ENCODE measurements at places on chromosomes 2 and 18.

DNA sequence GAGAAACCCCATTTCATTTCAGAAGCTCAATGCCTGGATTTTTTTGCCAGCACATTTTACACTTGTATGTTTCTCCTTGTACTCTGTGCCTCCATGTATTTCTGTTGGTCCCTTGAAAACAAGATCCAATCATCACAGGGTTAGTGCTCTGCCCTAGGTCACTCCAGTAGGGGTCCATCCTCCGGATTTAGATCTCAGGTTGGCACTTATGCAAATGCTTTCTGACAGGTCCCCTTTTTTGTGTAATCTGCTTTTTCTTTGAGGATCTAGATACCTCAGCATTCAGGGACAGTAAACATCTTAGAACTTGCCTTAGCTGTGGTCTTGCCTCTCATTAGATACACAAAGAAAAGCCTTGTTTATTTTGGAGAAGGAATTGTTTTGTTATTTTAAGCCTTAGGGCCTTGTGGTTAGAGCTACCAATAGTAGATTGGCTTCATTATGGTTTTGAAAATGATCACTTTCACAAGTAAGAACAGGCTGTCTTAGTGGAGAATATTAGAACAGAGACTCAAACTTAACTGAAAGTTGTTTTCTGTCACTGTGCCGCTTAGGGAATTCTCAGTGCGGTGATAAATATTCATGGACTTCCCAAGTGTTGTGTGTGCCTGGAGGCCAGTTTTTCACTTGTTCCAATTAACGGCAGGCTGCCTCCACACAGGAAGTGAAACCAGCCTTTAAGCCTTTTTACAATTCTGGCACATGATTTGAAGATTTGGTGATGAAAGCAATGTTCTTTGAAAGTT lies 7.8 kb downstream of the MERTK start:
- DNase-seq = no peak

DNA sequence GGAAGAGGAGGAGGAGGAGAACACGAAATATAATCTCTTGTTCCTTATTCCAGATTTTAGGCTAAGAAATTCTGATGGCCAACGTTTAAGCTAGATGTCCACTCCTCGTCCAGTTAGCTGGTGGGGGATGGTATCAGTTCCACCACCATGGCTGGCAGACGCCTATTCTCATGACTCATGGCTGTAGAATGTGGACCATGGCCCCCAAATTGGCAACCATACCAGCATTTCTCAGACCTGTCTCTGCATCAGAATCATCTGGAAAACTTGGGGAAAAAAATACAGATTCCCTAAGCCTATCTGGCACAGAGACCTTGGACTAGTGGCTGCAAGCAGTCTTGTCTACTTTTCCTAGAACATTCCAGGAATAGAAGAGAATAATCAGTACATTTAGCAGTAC lies 267.7 kb upstream of the SIX2 start:
- DNase-seq = no peak

DNA sequence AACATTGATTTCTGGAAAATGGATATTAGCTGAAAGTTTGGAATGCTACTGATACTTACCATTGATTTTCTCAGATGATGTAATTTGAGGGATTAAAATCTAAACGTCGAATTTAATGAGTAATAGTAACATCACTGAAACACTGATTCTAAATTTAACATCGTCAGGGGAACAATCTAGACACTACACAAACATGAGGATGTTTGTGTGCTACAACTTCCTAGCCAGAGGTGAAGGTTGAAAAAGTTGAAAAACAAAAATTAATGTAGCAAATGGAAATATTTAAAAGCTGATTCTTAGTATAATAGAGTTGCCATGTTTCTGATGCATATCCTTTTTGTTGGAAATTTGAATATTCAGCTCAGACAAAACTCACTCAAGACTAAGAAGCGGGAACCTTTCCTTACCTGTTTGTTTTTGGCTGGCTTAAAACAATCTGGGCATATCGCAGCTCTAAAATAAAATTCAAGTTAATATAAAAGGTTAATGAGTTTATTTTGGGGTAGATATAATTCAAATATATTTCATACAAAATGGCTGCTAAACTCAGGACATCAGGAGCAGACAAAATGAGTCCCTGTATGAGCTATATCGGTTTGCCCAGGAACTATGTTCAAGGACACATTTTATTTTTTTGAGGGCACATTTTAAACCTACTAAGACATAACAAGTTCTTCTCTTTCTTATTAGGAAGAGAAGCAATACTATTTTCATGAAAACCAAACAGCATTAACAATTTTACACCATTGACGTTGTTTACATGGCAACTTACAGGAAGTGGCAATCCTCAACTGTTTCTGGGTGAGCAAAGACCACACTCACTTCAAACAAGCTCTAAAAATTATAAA lies 52.6 kb upstream of the PEX13 start:
- no peak for DNase-seq

DNA sequence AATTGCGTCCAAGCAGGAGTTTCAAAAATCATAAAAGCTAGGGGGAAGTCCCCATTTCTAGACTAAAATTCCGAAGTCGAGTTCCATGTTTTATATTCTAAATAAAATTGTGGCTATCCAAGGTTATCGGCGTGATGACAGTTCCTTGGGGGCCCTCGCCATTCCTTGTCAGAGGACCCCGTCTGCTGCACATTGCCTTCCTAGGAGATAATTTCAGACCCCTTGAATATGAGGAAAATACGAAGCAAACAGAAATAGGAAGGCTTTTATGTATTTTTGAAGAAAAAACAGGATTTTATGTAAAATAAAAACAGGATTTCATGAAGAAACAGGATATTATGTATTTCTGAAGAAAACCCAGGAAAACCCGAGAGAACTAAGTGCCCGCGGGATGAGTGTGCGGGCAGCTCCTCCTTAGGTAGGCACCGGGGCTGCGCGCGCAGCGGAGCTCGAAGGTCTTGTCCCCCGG lies 465 bp upstream of the PLEKHA3 start:
- DNase-seq = no peak

DNA sequence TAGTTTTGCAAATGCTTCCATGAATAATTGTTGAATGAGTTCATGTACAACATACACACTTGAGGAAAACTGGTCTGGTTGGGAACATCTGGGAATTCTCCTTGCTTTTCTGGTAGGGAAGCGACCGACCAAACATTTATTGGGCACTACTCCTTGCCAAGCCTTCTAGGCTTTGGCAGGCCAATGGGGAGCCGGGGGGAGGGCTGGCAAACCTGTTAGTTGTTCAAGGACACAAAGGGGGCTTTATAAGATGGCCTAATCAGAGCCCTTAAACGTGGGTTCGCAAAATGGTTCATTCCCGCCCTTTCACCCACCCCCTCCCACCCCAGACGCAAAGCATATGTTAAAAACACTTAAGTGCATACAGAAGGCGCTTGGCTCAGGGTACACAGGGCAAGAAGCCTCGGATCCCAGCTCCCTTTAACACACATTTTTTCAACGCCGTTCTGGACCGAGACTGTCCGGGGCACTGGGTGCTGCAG lies 844 bp upstream of the VSNL1 start:
- DNase-seq = no peak

DNA sequence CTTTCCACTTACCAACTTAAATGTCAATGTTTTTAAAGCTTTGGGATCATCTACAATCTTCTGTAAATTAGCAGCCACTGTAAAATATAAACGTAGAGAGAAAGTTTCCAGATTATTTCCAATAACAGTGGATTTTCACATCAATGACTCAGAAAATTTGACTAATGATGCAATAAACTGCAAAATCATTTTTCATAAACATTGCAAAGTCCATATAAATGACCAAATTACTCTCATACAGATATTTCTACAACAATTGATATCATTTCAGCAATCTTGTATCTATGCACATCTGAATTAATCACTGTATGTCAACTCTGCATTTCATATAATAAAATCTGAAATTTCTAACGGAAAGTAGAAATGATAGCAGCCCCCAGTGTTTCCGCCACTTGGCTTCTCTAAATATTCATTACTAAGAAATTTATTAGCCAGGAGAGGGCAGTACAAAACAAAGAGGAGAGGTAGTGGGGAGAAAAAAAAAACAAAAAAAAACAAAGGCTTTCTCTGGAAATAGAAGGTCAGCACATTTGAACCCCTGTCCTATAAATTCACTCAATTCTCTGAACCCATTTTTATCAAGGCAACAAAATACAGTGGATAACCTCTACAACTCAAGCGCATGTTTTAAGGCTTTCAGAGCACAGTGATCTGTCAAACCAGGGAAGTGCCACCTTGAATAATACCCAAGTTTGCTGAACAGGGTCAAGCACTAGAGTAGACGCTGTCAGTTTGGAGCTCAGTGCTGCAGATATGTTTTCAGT lies 282.6 kb downstream of the STK39 start:
- DNase-seq = no peak

- DNase-seq = no peak
Measured at GRCh38 chr2:78029392-78029995, 507.3 kb upstream of the LRRTM4 start.

DNA sequence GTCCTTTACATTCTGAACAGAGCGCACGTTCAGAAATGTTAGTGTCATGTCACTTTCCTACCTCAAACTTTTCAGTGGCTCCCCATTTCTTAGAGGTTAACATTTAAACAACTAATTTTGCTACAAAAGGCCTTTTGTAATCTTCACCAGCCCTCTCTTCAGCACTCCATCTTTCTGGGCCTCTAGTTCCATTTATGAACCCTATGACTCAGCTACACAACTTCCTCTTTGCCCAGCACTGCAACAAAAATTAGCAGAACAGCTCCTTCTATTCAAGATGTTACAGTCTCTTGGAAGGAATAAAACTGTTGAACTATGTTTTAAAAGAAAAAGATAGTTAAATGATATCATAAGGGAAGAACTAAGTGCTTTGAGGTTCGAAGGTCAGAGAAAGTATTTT lies 139.9 kb downstream of the VWC2L start:
- DNase-seq = no peak
